ENCODE measurements at places on chromosomes 4 and X. TPM values are rescaled to one million over a fixed set of nuclear protein-coding genes. Genes with fewer than 3 reads are reported as not detected.

DNA sequence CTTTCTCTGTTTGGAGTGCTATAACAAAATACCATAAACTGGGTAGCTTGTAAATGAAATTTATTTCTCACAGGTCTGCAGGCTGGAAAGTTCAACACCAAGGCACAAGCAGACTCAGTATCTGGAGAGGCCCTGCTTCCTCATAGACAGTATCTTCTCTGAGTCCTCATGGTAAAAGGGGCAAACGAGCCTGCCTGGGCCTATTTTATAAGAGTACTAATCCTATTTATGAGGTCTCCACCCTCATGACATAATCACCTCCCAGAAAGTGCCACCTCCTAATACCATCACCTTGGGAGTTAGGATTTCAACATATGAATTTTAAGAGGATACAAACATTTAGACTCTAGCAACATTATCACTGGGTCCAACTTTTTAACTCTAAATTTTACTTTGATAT, 200.3 kb downstream of the STPG2 start:
- no peak for DNase-seq

GRCh38 chr4:41214136-41214824, at the start of gene APBB2:
TSS of gene APBB2 (minus strand) at chr4:41214542. CDS start at chr4:41033254, 181,288 bp downstream.
- peak; percentile 98 for DNase-seq

Gene GABRQ
- not detected for total RNA-seq

Gene USO1
- 68.9 TPM for total RNA-seq

Gene SSX3
- total RNA-seq, result not detected
